NCI-H1092 (cell line): ENCODE measurements at places on chromosomes 7 and 10.
A peak's percentile ranks its signal among the peaks of the same experiment; 100 is the strongest.

- DNase-seq: no peak
Measured at GRCh38 chr7:135976312-135977006, 700 bp downstream of the MTPN start.

DNA sequence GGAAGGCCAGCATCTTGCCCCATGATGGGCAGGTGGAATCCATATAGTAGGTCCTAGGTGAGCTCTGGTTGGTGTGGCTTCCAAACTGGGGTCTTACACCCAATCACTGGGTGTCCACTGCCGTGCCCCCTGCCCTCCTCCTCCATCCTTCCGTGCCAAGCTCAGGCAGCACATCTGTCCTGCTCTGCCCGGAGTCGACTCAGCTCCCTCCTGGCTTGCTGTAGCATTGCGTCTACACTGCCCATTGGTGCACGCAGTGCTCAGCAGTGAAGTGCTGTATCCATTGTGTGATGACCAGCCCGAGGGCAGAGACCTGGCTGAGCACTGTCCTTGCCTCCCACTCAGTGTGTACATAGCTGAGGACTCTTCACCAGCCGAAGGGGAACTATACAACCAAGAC, 148.4 kb downstream of the ADAM12 start:
- DNase-seq: no peak

- DNase-seq: no peak
Measured at GRCh38 chr10:62000726-62001125, 99.2 kb downstream of the ARID5B start.

DNA sequence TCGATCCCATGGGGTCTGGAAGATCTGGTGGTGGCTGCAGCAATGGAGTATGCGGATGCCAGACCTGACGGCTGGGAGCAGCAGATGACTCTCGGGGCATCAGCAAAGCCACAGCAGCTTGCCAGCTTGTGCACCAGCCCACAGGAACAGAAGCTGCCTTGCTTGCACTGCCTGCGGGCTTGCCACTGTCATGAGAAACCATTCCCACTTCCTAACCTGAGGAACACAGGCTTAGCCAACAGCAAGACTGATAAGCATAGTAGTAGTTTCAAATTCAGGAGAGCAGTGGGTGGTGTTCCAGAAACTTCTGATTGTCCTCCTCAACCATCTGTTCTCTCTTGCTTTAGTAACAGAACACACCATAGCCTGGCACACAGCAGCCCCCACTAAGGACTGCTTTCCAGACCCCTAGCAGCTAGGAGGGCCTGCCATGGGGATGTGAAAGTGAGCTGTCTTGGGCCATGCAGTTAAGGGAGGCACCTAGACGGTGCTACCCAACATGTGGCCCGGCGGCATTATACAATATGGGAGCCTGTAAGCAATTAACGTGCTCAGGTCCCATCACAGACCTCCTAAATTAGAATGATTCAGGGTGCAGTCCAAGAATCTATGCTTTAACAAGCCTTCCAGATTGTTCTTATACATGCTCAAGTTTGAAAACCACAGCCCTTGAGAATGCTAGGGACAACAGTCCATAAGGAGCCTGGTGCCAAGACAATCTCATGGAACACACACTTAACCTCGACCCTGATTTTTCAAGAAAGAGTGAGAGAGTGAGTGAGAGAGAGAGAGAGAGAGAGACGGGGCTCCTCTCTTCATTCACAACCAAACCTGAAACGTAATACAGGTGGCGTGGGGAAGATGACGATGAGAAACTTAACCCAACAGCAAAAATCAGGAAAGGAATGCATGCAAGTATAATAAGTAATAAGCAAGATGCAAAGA, 7.1 kb downstream of the ANXA11 start:
- no peak for DNase-seq

DNA sequence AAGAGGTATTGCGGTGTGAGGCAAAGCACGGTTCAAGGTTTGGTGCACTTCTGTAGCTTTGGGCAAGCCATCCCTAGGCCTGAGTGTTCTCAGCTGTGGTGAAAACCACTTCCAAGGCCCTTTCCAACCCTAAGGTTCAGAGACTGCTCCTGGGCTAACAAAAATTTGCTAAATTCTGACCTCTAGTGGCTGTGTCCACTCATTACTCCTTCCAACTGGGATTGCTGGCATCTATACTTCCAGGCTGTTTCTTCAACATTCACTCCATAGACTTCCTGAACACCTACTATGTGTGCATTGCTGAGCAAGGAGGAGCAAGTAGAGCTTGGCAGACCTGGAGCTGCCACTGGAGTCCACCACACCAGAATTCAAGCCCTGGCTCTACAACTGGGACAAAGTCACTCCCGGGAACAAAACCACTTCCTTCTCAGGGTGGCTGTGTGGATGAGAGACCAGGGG, 29.3 kb upstream of the SH3PXD2A start:
- DNase-seq: peak; percentile 57

GRCh38 chr7:2655870-2656614, 24.3 kb downstream of the TTYH3 start:
- no peak for DNase-seq
